ENCODE measurements at places on chromosomes 7 and 10.

DNA sequence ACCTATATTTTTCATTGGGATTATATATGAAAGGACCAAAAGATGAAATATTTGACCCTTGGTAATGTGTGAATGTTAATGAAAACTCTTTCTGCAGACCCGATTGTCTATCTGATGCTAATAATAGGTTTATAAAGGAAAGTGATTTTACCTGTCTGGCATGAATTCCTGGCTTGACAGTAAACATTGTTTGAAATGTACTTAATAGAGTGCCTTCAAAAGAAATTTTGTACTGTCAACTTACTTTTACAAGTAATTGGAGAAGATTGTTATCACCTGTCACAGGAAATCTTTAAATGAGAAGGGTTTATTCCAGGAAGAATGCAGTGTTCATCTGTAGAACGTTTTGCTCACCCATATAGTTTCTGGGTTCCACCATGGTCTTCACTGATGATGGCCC lies 588.2 kb downstream of the INHBA start:
- no peak for DNase-seq

DNA sequence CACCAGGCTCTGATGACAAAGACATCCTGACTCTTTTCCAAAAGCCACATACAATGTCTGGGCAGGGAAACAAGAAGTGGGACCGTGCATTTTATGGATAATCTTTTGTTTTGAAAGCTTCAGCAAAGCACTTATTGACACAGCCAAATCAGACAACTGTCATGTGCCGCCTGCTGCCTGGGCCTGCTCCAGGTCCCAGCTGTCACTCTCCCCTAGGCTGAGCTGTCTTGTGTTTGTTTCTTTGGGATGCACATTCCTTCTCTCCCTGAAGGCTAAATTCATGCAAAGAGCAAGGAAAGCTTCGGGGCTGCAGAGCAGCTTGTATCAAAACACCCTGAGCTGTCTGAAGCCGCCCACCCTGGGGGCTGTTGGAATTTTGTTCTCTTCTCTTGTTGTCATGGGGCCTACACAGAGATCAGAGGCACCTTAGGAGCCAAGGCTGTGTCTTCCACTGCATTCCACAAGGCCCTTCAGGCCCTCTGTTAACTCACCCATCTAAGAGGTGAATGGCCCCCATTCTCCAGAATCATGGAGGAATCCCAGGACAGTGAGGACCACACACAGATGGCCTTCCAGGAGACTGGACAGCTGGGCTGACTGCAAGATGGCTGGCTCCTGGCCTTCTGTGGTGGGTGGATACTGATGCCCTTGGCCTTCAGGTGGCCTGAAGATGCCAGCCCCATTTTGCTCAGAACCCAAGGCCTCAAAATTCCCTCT lies 17.8 kb upstream of the SLC18A2 start:
- DNase-seq = no peak

- no peak for DNase-seq
Observed at GRCh38 chr7:47738563-47739166, 156.8 kb upstream of the TNS3 start.

DNA sequence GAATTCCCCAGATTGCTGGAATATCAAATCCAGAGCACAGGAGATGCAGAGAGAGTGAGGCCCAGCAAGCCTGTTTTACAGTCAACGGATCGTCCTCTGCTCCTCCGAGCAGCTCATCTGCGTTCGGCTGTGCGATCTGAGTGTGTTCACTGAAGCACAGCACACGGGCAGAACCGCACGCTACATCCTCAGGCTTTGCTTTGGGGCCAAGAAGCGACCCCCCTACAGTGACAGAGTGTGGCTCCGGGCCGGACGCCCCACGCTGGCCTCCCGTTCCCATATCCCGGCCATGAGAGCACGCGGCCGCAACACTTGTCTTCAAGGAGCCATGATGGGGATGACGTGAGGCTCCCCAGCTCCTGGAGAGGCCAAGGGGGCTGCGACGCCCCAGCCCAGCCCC lies 431.4 kb downstream of the DNAJB6 start:
- DNase-seq = no peak

All from brain microvascular endothelial cell (primary cell).